Fibroblast of lung (primary cell): ENCODE measurements at places on chromosomes 11 and 22.
A peak's percentile ranks its signal among the peaks of the same experiment; 100 is the strongest.

- DNase-seq: peak; percentile 12
Measured at GRCh38 chr11:61126256-61126655, 24.0 kb downstream of the CD5 start.

DNA sequence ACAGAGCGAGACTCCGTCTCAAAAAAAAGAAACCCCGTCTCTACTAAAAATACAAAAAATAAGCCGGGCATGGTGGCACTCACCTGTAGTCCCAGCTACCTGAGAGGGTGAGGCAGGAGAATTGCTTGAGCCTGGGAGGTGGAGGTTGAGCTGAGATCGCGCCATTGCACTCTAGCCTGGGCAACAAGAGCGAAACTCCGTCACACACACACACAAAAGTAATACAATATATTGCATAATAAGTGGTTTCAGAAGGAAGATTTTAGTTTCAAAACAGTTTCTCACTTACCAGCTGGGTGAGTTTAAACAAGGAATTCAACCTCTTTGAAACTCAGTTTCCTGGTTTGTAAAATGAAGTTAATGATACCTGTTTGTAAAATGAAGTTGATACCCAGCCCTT is 32.7 kb upstream of the HTR3A start:
- no peak for DNase-seq

GRCh38 chr11:2092464-2092910 is 46.7 kb downstream of the IGF2 start:
- DNase-seq: no peak

DNA sequence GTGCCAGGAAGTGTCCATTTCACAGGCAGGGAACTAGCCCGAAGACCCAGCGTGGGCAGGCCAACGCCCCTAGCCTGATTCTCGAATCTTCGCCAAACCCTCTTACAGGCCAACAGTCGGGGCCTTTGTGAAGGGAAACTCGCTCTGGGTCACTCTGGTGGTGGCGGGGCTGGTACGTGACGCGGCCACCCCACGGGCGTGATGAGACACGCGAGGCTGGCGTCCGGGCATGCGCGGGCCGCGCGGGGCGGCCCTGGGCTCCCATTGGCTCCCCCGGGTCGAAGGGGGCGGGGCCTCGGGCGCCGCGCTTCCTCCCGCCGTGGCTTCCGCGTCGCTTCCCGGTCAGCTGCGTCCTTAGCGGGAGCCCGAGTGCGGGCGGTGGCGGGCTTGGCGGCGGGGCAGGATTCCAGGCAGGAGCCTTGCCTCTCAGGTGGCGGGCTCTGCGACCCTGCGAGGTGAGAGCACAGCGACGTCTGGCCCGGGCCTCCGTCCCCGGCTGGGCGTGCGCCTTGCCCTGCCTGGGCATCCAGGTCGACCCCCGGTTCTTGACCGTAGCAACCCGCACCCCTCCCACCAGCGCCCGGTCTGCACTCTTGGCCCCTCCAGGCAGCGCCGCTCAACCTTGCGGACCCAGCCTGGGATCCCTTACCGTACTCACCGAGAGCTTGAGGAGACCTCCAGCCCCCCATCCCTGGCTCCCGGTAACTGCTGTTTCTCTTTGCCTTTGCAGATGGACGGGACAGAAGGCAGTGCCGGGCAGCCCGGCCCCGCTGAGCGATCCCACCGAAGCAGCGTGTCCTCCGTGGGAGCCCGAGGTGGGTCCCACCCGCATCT is at the start of gene FRMD8:
TSS of gene FRMD8 (plus strand) at position 331 of the 834 bp plus-strand sequence. CDS start at position 731, 400 bp downstream.
- DNase-seq: peak; percentile 67

- no peak for DNase-seq
Measured at GRCh38 chr22:20975541-20976290, 6.4 kb upstream of the LZTR1 start.

GRCh38 chr11:3152471-3153110 is 12.5 kb downstream of the OSBPL5 start:
- DNase-seq: peak; percentile 78

- no peak for DNase-seq
Measured at GRCh38 chr22:37218399-37218770, 6.1 kb upstream of the SSTR3 start.

- no peak for DNase-seq
Measured at GRCh38 chr22:46212195-46212594, 37.9 kb downstream of the CDPF1 start.

- DNase-seq: peak; percentile 67
Measured at GRCh38 chr11:104198576-104198975, 34.6 kb upstream of the PDGFD start.

DNA sequence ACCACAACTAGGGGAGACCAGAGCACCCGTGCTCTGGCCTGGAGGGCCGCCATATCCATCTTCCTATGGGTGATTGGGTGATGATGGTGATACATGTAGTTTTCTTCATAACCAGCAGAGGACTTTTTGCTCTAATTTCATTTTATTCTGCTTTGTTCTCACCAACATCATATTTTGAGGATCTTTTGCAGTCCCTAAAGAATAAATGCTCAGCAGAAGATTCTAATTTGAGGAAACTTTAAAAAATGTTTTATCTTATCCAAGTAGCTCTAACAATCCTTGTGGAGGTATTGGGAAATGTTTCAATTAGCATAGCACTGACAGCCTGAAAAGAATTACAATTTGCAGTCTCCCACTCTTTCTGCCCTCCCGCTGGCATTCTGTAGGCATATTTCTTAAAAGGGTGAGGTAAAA is 544.0 kb downstream of the NTM start:
- peak; percentile 48 for DNase-seq

GRCh38 chr11:2892215-2892966 is 6.8 kb upstream of the CDKN1C start:
- peak; percentile 70 for DNase-seq

DNA sequence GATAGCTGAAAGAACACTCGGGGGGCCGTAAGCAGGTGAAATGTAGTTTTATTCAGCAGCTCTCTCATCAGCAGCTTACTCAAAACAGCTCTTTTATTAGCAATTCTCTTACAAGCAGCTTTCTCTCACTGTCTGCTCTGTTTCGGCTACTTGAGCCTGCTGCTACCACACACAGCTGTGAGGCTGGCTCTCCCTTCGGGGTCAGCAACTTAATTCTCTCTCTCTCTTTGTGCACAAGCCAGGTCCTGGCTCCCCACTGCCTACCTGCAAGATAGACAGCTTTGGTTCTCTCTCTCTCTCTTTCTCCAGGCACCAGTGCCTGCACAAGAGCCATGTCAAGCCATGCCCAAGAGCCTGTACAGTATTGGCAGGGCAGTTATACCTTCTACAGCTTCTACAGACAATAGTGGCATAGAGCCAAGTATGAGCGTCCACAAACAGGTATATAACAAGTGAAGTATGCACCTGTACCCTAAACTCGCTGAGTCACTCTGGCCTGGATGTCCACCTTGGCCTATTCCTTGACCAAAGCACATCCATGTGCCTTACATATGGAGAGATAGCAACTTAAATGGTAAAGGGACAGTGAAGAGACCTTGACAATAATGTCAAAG is 110.8 kb downstream of the MTNR1B start:
- DNase-seq: no peak

- no peak for DNase-seq
Measured at GRCh38 chr11:128522943-128523518, 64.3 kb downstream of the ETS1 start.

GRCh38 chr11:35632301-35632700 is 14.0 kb downstream of the FJX1 start:
- peak; percentile 39 for DNase-seq

DNA sequence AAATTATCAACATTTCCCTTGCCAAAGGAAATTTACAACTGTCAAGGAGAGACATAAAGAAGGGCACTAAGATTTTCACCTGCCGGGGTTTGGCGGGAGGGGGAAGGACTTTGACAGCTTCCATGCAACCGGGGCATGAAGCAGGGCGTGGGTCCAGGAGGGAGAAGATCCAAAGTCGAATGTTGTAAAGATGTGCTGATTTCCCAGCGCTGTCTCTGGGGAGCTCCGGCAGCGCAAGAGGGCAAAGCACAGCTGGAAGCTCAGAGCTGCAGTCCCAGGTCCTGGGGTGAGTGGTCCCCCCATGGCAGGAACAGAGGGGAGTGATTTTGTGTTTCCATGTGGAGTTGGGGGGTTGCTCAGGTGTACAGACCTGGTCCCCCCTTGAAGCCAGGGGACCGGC is at the start of gene MS4A10:
TSS of gene MS4A10 (plus strand) at position 198 of the 400 bp plus-strand sequence. CDS start 5,003 bp downstream, outside the sequence.
- DNase-seq: no peak

DNA sequence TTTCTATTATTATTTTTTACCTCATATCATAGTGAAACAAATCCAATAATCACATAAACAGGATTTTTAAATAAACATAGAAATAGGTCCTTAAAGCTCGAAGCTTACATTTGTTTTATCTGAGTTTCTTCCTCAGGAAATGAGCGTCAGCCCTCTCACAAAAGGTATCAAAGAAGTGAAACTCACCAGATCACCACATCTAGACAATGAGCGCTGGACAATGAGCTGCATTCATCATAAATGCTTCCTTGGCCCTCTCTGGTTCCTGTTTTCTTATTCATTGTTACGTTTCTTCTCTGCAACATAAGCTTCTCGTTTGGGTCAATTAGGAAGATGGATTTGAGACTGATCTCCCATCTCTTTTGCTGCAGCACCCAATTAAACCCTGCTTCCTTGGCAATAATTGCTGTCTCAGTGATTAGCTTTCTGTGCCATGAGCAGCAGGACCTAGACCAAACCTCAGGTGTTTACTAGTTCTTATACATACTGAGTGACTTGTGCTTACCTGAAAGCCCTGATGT is 649.9 kb upstream of the LUZP2 start:
- DNase-seq: no peak

GRCh38 chr11:13465909-13466371 is 2.9 kb upstream of the BTBD10 start:
- peak; percentile 64 for DNase-seq

- no peak for DNase-seq
Measured at GRCh38 chr22:19149991-19150390, at the start of gene GSC2. Gene GSC2 (minus strand): TSS chr22:19150292. CDS start chr22:19150283, 9 bp downstream.

GRCh38 chr22:38259370-38259769 is 13.4 kb downstream of the TMEM184B start:
- DNase-seq: no peak

- DNase-seq: peak; percentile 74
Measured at GRCh38 chr11:58513747-58514367, 6.0 kb upstream of the OR5B21 start.

DNA sequence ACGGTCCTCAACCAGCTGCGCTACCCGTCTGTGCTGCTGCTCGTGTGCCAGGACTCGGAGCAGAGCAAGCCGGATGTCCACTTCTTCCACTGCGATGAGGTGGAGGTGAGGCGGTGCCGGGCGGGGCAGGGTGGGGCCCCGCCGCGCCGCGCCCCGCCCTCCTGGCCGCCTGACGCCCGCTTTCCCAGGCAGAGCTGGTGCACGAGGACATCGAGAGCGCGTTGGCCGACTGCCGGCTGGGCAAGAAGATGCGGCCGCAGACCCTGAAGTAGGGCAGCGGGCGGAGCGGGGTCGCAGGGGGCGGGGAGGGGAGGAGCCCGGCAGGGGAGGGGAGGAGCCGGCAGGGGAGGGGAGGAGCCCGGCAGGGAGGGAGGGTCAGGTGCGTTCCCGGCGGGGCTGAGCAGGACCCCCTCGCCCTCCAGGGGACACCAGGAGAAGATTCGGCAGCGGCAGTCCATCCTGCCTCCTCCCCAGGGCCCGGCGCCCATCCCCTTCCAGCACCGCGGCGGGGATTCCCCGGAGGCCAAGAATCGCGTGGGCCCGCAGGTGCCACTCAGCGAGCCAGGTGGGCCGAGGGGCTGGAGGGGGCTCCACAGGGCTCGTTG is 14.7 kb downstream of the EPS8L2 start:
- no peak for DNase-seq

DNA sequence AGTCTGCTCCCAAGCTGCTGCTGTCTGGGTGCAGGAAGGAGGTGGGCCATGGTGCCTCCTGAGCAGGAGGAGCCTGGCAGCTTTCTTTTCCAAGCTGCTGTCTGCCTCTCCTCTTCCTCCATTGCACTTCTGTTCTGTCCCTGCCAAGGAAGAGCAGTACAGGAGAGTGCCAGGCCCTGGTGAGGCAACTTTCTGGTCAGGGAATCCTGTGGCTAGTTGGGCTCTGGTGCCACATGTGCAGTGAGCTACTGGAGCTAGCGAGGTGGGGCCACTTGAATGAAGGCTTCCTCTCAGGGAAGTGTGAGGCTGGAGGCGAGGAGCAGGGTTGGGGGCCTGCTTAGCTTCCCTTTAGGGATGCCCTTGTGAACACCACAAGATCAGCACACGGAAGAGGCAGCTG is 90.0 kb downstream of the TSPAN18 start:
- no peak for DNase-seq

DNA sequence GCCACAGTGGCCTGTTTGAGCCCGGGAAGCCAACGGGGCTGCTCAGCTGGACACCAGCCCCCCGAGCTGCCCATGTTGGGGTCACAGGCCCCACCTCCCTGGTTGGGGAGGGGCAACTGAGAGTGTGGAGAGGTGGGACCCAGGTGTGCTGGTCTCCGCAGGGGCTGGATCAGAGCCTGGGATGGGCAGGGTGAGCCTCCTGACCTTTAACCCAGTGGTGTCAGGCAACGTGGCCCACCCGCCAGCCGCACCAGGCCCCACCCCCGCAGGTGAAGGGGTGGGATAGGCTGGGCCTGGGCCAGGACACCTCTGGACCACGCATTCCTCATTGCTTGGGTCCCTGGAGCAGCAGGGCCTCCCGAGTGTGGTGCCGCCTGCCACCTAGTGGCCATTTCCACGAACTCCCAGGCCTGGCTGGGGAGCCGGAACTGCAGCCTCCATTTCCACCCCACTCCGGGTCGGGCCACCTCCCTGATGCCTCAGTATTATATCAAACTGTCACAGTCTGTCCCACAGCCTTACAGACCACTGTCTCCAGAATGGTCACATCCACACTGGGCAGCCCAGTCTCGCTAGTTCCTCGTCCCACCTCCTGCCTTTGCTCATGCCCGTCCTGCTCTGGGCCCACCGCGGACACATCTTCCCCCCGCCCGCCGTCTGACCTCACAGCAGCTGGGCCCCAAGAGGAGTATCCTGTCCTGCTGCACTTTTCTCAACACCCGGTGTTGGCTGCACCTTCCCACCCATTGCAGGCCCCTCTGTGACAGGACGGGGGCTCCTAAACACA is 13.3 kb upstream of the PPP6R3 start:
- peak; percentile 62 for DNase-seq

DNA sequence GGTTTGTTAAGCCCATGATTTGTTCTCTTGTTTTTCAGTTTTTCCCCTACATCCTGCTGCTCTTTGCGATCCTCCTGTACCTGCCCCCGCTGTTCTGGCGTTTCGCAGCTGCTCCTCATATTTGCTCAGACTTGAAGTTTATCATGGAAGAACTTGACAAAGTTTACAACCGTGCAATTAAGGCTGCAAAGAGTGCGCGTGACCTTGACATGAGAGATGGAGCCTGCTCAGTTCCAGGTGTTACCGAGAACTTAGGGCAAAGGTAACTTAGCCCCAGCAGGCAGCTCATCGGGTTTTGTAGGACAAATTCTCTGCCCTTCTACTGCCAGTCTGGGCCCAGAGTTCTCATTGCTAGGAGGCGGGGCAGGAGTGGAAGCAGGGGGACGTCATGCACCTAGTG is 49.7 kb downstream of the PANX1 start:
- no peak for DNase-seq
